ENCODE measurements at places on chromosomes 11 and 22.

DNA sequence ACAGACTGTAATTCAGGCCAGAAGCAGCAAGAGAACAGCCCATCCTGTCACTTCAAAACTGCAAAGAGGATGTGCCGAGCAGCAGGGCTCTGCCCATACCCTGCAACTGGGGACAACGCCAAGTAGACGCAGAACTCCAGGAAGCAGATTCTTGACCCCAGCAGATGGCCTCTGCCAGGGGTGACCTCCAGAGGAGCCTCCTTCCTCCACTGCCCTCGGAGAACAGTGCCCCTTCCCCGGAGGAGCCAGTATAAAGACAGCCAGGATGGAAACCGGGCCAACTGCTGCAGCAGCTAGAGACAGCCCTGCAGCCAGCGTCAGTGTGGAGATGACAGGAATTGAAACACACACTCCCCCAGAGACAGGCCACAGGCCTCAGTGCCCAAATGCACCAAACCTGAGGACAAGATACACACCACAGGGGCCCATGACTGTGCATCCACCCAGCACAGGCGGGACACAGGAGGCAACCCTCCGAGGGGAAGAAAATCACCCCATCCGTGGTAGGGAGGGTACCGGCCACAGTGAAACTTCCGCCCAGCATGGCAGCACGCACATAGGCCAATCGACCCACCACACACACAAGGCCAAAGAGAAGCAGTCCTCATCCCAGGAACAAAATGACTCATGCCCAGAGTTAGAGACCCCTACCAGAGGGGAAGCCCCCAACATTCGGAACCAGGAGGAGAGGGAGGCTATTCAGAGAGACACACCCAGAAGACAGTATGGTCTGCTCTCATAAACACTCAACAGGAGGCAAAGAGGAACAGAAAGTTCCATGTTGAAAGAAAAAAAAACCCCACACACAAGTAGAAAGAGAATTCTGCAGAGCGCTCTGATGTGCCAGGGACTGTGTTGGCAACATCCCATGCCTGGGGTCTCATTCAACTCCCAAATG, 5.6 kb downstream of the AHNAK start:
- no peak for DNase-seq

DNA sequence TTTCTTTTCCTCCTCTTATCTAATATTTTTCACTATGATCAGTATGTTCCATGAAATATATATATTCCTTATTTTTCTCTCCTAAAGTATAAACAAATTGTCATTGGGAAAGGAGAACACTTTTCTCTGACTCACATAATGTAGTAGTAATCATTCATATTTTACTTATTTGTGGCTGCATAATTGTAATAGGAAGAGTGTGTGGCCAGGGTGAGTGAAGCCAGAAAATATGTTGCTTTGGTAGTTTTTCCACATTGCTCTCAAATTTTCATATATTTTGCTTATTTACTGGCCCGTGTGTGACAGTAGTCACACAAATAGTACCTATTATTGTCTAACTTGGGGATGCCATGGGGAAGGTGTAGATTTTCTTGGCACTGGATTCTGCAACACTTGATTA, 172.1 kb downstream of the DYNC2H1 start:
- DNase-seq, result no peak

- DNase-seq, result peak; percentile 78
Observed at GRCh38 chr11:75668451-75669297, at the start of gene MAP6. TSS of gene MAP6 (minus strand) at chr11:75669038. CDS start at chr11:75668369, 669 bp downstream.

DNA sequence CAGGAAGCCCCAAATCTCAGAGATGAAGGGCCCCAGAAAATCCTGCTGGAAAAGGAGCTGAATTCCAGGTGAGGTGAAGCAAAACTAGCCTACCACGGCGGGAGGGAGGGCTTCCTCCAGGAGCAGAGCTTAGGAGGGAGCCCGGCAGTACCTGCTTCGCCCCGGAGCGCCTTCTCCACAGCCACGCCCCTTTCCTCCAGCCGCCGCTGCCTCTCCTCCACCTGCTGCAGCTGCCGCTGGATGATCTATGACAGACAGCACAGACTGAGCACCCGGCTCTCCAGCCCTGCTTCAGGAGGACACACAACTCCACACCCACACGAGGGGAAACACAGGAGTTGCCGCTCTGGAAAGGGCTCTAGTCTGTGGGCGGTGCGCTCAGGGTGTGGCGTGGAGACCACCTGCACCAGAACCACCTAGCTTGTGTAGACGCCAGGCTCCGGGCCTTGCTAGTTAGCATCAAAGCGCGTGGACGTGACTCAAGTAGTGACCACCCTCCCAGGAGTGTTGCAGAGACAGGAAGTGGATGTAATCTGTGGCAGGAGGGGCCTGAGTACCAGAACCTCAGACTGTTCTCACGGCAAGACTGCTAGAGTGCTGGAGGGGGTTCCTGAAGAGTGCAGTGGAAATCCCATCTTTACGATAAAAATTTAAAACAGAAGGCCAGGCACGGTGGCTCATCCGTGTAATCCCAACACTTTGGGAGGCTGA, 34.6 kb upstream of the BID start:
- DNase-seq, result no peak

DNA sequence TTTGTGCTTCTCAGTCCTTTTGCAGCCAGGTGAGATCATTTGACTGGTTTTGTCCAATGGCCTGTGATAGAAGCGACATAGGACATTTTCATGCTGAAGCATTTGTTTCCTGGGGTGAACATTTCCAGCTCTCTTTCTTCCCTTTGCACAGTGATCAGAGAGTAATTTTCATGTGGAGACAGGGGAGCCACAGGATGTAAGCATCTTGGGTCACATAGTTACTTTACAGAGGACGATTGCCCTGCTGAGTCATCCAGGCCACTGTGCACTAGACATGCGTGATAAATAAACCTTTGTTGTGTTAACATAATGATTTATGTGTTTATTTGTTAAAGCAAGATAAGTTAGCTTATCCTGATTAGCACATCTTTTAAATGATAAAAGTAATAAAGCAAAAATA, 263.5 kb upstream of the CCDC179 start:
- no peak for DNase-seq

DNA sequence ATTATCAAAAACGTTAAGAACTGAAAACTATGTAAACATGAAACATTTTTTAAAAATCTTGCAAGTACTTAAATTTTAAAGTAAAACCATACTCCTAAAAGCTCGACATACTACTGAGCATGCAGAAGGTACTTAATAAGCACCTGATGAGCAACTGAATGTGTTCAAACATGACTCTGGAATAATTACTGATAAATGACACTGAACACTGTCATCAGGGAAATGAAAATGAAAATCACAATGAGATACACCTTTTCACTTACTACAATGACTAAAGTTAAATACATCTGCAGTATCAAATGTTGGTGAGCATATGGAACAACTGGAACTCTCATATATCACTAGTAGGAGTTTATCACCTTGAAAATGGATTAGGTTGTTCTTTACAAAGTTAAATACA, 65.2 kb downstream of the PICALM start:
- no peak for DNase-seq

DNA sequence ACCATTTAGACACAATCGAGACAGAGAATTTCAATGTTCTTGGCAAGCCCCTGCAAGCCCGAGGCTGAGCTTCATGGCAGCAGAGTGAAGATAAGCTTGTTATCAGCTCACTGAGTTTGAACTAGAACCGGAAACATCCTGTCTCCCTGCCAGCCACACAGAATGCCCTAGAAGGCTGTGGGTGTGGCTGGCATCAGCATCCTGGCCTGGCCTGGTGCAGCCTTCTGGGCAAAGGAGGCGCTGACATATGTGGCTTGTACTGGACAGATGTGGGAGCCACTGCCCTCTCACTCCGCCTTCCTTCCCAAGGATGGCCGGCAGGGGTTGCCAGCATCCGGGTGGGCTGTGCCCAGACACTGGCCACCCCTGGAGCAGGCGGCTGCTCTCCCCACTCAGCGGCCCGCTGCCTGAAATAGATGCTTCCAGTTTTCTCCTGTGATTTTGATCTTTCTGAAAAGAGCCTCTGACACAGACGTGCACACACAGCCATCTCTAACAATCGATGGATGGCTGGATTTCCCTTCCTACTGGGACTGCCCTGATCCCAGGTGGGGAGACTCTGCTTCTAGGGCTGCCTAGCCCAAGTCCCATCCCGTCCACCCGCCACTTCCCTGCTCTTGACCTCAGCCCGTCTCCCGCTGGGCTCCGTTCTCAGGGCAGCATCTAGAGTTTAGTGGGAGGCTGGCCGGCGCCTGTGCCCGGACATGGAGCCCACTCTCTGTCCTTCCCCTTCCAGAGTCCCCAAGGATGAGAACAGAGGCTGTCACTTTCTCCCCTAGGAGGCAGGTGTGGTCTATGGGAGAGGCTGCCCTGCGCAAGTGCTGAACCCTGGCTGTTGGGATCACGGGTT, 149.7 kb downstream of the CTTN start:
- DNase-seq, result peak; percentile 67

DNA sequence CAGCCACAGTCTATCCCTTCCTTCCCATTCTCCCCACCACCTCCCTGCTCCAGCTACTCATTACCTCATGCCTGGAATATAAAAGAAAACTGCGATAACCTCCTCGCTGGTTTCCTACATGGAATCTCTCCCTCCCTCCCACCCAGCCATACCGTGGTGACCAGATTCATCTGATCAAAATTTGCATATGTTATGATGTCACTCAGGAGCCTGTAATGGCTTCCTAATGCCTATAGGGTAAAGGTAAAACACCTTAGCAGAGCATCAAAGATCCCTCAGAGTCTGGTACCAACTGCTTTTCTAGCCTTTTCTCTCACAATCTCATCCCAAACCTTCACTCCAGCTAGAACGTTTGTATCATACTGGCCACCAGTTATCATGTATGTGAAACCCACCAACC, 19.6 kb downstream of the RTN4RL2 start:
- no peak for DNase-seq

- DNase-seq, result no peak
Observed at GRCh38 chr11:816433-816779, 2.3 kb upstream of the PNPLA2 start.

GRCh38 chr11:2807025-2807681, 78.4 kb downstream of the CDKN1C start:
- no peak for DNase-seq

GRCh38 chr11:12721816-12722604, 47.8 kb downstream of the TEAD1 start:
- peak; percentile 79 for DNase-seq

DNA sequence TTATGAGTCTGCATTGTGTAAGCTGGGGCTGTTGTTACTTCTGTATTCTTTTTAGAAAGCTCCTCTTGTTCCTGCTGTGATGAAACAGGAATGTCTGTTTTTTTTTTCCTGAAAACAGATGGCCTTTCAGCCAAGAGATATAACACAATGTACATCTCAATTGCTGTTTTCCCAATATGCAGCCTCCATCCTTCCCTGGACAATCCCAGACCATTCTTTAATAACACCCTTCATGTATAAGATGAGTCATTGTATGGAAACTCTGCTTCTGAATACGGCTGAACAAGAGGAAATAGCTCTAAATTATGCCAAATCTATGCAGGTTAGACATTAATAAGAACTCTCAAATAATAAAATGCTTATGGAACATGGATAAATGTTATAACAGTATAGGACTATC, 60.2 kb upstream of the LRRC4C start:
- DNase-seq, result no peak

GRCh38 chr11:114158421-114158820, 98.9 kb downstream of the ZBTB16 start:
- no peak for DNase-seq

DNA sequence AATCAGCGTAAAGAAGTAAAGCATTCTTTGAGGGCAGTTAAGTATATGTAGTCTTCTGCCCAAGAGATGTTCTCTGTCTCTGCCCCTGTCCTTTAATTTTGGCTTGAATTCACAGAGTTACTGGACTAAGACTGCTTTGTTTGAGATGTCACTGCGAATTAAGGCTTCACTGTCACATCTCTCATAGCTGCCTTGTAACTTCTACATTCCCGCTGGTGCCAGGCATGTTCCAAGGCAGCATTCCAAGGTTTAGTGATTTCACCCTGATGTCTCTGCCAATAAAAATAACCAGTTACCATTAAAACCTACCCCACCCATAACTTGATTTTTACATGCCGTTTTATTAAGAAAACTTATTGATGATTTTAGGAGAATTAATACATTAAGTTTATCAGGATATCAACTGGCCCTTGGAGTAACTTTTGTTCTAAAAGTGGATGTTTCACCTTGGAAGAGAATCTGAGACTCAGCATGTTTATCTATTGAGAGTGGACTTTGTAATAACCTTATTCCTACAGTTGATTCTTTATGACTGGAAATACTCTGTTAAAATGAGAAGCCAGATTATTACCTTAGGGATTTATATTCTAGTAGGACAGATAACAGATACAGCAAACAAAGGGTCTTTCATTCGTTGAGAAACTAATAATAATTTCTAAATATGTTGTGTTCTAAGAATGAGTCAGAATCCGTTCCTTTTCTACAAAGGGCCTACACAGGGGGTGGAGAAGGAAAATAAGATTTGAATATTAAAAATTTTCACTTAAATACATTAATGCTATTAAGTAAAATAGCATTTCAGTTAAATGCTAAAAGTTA, 110.2 kb downstream of the UVRAG start:
- DNase-seq, result no peak

GRCh38 chr11:77188633-77189491, 60.8 kb downstream of the MYO7A start:
- DNase-seq, result no peak

DNA sequence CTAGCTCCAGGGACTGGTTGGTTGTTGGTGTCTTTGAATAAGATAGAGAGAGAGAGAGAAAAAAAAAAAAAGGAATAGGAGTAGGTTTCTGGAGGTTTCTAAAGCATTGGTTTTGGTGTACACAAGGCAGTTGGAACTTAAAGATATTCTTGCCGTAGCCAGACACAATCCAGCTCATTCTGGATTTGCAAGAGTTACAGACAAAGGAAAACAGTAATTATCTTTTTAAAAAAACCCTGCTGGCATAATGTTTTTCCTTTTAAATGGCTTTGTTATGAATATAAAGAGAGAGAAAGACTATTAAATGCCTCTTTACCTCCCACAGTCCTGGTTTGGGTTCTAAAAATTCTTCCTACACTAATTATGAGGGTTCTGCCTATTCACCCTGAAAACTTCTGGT, 120.4 kb upstream of the RAG2 start:
- DNase-seq, result no peak

- peak; percentile 71 for DNase-seq
Observed at GRCh38 chr22:43128928-43129424, 14.2 kb downstream of the MCAT start.

GRCh38 chr11:2314136-2314524, 12.3 kb downstream of the TSPAN32 start:
- no peak for DNase-seq

DNA sequence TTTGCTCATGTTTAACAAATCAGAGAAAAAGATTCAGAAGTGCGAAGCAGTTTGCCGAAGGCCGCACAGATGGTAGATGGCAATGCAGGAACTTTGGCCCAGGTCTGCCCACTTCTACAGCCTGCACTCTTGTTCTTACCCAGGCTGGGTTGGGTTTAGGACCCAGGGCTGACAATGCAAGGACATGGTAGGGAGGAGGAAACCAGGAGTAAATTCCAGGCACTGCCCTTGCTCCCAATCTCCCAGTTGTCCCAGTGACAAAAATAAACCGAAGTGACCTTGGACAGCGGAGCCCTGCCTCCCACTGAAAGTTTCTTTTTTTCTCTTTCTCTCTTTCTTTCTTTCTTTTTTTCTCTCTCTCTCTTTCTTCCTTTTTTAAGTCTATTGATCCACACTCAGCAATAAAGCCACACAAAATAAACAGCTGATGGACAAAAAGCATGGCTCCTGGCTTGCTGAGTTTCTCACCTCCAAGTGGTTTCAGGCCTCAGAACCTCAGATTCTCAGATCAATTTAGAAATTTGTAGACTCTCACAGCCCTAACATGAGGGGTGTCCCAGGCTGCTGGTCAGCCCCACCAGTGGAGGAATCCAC, 33.5 kb upstream of the FCHSD2 start:
- DNase-seq, result no peak

Data from NCI-H1105 (cell line).